Mesothelial cell of epicardium (in vitro differentiated cells): ENCODE measurements at places on chromosomes 3 and 15.

DNA sequence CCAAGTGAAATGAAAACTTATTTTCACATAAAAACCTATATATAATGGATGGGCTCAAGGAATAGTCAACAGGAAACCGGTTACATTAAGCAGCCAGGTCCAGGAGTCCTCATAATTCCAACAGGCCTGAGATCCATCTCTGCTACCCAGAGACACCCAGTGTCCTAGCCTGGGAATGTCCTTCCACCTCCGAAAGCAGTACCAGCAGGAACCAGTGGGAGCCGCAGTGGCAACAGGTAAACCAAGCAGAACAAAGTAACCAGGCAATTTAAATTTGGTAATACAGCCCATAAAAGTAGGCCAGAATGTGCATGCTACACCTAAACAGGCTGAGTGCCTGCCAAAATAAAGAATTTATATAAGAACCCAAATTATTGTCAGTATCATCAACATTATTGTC lies 195.6 kb downstream of the ZBBX start:
- no peaks in the 10 kb centered on the region for H3K36me3 ChIP-seq
- H3K27ac ChIP-seq = no peak overlapping the region
- H3K27me3 ChIP-seq = no peaks in the 10 kb centered on the region

DNA sequence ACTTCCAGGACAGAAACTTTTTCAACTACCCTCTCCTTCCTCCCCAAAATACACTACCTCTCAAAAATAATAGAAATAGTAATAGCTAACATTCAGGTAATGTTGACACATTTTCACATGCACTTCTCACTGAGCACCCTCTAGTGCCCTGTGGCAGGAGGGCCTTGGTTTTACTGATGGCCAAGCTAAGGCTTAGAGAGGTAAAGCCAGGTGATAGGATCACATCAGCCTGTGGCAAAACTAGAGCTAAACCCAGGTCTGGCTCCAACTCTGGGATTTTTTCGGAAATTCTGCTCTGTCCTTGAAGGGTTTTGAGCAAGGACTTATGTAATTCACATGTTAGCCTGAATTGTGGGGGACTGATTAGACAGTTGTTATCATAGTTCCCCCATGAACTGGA lies 922 bp upstream of the TAMM41 start:
- no peak for DNase-seq
- H3K4me1 ChIP-seq = peaks cover 25% of the 10 kb centered on the region
- H3K27me3 ChIP-seq = peaks cover 30% of the 10 kb centered on the region
- H3K4me3 ChIP-seq = peak overlapping the region; percentile 98
- H3K27ac ChIP-seq = no peak overlapping the region

- no peaks in the 10 kb centered on the region for H3K36me3 ChIP-seq
- no peak overlapping the region for H3K4me3 ChIP-seq
- no peak overlapping the region for H3K27ac ChIP-seq
- peaks cover 4% of the 10 kb centered on the region for H3K27me3 ChIP-seq
- no peaks in the 10 kb centered on the region for H3K4me1 ChIP-seq
These were observed 31.1 kb upstream of the RYR3 start for GRCh38 chr15:33279613-33280205.

- peaks cover 40% of the 10 kb centered on the region for H3K4me1 ChIP-seq
- no peak for DNase-seq
- peak overlapping the region; percentile 61 for H3K27ac ChIP-seq
- peak overlapping the region; percentile 30 for H3K4me3 ChIP-seq
These were observed 35.6 kb upstream of the NDUFB4 start for GRCh38 chr3:120560304-120561250.

DNA sequence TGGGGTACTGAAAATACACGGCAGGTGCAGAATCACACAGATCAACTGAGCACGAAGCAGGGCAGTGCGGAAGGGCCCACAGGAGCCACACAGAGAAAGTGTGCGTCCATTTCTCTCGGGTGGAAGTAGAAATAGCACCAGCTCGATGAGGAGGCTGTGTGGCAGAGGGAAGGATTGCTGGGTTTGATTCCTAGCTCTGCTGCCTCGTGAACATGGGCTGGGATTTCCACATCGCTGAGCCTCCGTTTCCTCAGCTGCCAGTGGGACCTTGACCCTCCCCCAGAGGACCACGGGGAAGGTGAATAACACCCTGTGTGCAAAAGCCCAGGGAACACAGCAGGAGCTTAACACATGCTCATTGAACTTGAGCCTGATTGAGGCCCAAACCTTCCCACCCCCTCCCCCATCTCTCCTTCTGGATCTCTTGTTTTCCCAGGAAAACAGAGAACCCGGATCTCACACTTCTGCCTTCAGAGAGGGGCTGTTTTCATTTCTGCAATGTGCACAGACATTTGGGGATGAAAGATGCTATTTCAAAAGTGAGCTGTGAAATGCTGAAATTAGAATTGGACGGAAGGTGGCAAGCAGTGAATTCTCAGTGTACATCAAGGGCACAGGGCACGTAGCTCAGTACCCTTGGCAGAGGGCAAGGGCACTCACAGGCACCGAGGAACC lies 38.4 kb downstream of the ABTB1 start:
- H3K27ac ChIP-seq = no peak overlapping the region
- H3K4me1 ChIP-seq = peaks cover 25% of the 10 kb centered on the region
- peaks cover 3% of the 10 kb centered on the region for H3K27me3 ChIP-seq
- DNase-seq = no peak

GRCh38 chr3:46705022-46705530 lies 3.9 kb downstream of the TMIE start:
- peak; percentile 80 for DNase-seq
- H3K36me3 ChIP-seq = no peaks in the 10 kb centered on the region
- H3K27ac ChIP-seq = no peak overlapping the region
- H3K27me3 ChIP-seq = peaks cover 24% of the 10 kb centered on the region
- H3K4me1 ChIP-seq = peaks cover 24% of the 10 kb centered on the region
